ENCODE measurements at places on chromosomes 6 and 20. TPM values are rescaled to one million over a fixed set of nuclear protein-coding genes. Genes with fewer than 3 reads are reported as not detected.

The TXLNB gene
- total RNA-seq, result 0.37 TPM

The DPPA5 gene
- not detected for total RNA-seq

The MOG gene
- not detected for total RNA-seq

The CENPB gene
- 150 TPM for total RNA-seq

The REV3L gene
- 47.7 TPM for total RNA-seq

The DCBLD1 gene
- 81.0 TPM for total RNA-seq

The ZC3H12D gene
- 0.37 TPM for total RNA-seq

The RAET1G gene
- 0.44 TPM for total RNA-seq

The MGME1 gene
- total RNA-seq, result 7.1 TPM

The ACTR5 gene
- total RNA-seq, result 7.6 TPM

The KCNB1 gene
- total RNA-seq, result under 0.01 TPM

The CFAP206 gene
- 0.37 TPM for total RNA-seq

The CNBD2 gene
- total RNA-seq, result 3.2 TPM

The DCDC2 gene
- 6.1 TPM for total RNA-seq

The PRSS16 gene
- 0.11 TPM for total RNA-seq

The ZC2HC1B gene
- not detected for total RNA-seq

The OR12D3 gene
- total RNA-seq, result not detected

The PCSK2 gene
- total RNA-seq, result not detected

The IP6K3 gene
- total RNA-seq, result 0.22 TPM

The LINC00237 gene
- not detected for total RNA-seq

The MBOAT1 gene
- 11.6 TPM for total RNA-seq

The CRISP2 gene
- not detected for total RNA-seq

The PTK6 gene
- 0.11 TPM for total RNA-seq
